ENCODE measurements at places on chromosomes 4 and X. TPM values are rescaled to one million over a fixed set of nuclear protein-coding genes. Genes with fewer than 3 reads are reported as not detected.

DNA sequence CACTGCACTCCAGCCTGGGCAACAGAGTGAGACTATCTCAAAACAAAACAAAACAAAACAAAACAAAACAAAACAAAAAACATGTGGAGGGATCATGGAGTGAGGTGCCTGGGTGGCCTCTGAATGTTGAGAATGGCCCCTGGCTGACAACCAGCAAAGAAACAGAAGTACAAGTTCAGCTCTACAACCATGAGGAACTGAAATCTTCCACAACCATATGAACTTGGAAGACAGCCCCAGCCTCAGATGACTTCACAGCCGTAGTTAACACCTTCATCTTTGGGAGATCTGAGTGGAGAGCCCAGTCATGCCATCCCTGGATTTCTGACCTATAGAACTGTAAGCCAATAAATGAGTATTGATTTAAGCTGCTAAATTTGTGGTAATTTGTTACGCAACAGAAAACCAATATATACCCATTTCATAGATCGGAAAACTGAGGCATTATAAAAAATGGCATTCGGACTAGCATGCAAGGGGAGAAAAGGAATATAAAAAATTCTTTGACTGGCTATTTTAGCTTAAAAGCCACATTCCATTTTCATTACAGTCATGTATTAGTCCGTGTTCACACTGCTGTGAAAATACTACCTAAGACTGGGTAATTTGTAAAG, 138.7 kb upstream of the RAPGEF2 start:
- DNase-seq, result no peak

The CD38 gene
- 4.1 TPM for polyA plus RNA-seq

GRCh38 chr4:83664741-83665140, 128.8 kb downstream of the GPAT3 start:
- DNase-seq, result no peak

DNA sequence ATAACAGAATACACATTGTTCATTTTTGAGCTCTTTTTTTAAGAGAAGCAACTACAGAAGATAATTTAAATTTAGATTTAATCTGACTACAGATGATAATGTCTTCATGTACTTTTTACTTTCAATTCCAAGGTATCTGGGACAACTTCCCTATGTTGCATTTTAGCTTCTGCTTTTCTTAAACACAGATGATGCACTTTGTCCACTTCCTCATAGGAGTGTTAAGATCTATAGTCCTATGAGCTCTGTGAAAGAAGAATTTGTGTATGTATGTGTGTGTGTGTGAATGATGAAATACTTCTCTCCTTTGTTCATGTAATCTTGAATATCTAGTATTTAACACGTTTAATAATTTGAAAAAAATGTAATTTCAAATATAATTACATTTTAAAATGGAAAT, 5.3 kb upstream of the FHIP1A start:
- no peak for DNase-seq

The MAGEB17 gene
- not detected for polyA plus RNA-seq

DNA sequence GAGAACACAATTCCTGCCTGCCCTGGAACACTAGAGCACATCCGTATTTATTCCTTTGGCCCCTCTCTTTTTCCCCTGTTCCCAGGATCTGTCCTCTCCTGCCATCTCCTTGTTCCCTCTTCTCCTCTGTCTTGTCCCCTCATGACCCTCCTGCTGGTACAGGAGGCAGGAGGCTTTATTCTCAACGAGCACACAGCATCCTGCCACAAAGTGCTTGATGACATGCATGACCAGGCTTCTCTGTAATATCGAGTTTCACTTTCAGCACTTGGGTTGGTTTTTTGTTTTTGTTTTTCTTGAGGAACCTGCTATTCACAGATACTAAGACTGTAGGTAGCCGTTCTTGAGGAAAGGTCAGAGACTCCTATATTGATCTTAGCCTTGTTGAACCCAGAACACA, 35.3 kb downstream of the NALF2 start:
- DNase-seq, result no peak

DNA sequence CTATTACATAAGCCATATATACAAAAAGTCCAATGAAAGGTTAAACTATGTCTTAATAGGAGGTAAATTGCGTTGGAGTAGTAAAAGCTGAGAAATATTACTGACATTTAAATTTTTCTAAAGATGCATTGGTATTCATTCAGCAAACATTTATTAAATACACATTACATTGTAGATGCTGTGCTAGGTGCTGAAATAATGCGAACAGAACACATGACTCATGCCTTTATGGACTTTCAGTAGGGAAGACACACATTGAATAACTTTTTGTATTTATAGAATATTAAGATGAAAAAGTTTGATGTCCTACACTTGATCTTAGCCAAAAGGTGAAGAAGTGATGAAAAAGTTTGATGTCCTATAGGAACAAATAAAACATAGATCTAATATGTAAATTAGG, 871.1 kb upstream of the SLIT2 start:
- DNase-seq, result no peak

DNA sequence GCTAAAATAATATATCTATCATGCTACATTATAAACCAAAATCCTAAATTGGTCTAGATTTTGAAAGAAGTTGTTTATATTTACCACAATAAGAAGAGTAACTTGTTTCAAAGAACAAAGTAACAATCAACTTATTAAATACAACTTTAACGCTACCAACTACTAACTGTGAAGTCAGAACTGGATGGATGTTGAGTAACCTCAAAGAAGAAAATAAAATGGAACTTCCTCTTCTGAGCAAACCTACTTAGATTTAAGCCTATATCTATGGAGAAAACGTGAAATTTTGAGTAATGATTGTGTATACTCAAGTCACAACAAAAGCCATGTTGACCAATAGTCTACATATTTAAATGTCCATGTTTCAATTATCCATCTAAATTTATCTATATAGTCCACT, 25.7 kb downstream of the SH3RF1 start:
- no peak for DNase-seq

The HPGDS gene
- 1.2 TPM for polyA plus RNA-seq

The OTC gene
- polyA plus RNA-seq, result 0.18 TPM

The IL2 gene
- polyA plus RNA-seq, result not detected

DNA sequence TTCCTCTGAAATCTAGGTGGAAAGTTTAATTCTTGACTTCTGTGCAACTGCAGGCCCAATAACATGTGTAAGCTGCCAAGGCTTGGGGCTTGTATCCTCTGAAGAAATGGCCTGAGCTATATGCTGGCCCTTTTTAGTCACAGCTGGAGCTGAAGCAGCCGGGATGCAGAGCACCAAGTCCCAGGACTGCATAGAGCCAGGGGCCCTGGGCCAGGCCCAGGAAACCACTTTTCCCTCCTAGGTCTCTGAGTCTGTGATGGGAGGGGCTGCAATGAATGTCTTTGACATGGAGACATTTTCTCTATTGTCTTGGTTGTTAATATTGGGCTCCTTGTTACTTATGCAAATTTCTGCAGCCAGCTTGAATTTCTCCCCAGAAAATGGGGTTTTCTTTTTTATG, 588.5 kb downstream of the CENPC start:
- DNase-seq, result no peak

DNA sequence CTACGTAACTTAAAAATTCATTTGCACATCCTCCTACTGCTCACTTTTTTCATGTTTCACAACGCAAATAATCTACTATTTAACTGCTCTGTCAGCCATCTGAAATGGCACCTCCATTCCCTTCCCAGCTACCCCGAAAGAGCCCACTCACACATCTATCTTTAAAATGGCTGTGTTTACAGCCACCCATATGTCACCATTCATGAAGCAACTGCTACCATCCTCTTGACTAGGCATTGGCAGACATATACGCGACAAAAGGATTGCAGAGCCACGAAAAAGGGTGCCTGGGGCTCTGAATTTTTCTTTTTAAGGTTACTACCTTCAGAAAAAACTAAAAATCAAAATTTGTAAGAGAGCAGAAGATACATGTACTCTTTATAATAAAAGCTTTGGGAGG, 11.5 kb downstream of the SH3RF1 start:
- DNase-seq, result no peak

DNA sequence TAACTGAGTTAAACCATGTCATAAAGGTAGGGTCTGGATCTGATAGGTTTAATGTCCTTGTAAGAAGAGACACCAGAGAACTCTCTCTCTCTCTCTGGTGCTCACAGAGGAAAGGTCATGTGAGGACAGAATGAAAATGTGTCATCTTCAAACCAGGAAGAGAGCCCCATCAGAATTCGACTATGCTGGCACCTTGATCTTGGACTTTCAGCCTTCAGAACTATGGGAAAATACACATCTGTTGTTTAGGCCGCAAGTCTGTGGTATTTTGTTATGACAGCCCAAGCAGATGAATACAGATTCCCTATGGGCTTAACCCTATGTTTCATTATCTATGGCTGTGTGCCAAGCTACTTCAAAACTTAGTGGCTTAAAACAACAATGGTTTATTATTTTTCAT, 105.5 kb upstream of the DDIT4L start:
- no peak for DNase-seq

The MAGEA4 gene
- polyA plus RNA-seq, result not detected

The GAGE13 gene
- not detected for polyA plus RNA-seq

DNA sequence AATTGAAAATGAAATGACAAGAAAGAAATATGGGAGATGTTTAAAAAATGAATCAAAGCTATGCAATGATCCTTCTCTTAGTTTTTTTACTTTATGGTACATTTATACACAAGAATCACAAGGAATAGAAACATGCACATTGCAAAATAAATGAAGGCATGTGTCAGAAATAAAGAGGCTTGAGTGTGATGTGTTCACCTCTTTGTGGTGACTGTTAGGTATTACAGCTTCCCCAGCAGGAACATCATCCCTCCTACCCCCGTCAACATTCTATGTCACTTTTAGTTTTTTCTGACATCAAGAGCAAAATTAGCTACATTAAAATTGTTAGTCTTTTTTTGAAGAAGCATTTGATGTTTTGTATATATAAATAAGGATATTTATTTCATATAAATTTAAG, 214.8 kb downstream of the SLC4A4 start:
- DNase-seq, result no peak

GRCh38 chr4:32560306-32560705, 1840.1 kb downstream of the PCDH7 start:
- DNase-seq, result no peak

- DNase-seq, result no peak
These were observed 1301.8 kb upstream of the DIAPH2 start for GRCh38 chrX:95382799-95383198.

DNA sequence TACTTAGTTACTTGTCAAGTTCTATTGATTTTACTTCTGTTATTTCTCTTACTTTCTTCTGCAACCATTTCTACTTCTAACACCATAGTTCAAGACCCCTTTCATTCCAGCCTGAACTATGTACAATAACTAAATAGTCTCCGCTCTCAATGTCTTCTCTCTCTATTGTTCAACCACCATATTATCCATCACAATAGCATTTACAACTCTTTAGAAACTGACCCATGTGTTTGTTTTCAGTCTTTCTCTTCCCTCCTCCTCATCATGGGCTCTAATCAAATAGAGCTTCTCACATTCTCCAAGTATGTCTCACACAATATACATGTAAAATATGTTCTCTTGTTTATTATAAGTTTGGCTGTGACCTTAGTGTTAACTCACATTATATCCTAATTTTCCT, 143.6 kb downstream of the ZAR1 start:
- no peak for DNase-seq

DNA sequence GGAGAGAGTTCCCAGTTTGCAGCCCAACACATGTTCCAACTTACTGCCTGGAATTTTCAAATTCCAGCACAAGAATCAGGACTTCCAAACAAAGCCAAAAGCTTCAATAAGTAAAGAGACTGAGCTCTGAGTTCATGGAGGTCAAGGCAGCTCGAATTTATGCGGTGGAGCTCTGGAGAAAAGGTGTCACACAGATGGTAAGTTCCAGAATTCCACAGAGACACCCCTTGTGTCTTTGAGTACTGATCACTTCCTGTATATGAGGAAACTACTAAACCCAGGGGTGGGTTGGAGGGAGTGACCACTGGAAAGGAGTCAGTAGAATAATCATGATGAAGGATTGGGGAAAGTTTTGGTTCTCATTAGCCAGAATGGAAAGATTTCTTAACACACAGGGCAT, 118.5 kb upstream of the GUCY1A1 start:
- no peak for DNase-seq

The GRIA2 gene
- polyA plus RNA-seq, result 1.2 TPM

- DNase-seq, result no peak
These were observed 6.7 kb downstream of the APOO start for GRCh38 chrX:23901060-23901459.

The AGA gene
- polyA plus RNA-seq, result 8.8 TPM

The NDP gene
- polyA plus RNA-seq, result 0.32 TPM

DNA sequence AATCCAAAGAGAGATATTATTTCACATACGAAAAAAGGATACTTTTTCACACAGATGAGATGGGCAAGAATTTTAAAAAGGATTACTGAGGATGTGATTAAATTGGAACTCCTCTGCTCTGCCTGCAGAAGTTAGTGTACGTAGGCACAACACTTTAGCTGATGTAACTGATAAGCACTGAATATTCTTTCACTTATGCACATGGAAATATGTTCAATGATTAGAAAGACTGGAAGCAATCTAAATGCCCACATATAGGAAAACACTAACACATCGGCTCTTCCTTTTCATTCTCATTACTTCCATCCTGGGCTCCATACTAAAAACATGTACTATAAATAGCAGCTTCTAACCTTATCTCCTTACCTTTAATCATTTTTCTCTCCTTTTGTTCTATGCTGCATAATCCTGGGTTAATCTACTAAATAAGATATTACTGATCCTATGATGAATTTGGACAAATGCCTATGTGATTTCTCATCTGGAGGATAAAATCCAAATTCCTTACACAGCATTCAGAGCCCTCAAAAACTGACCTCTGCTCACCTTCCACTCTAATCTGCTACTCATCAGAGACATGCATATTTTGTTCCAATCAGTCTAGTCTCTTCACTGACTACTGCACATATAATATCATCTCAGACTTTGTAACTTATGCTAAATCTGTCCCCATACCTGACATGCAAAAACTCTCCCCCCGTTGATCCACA, 197.8 kb downstream of the PDGFC start:
- no peak for DNase-seq

The SLAIN2 gene
- 7.5 TPM for polyA plus RNA-seq

The BEX5 gene
- polyA plus RNA-seq, result 14.1 TPM

Measured in adrenal gland (tissue), 19 donors.